ELF-1 (cell line): ENCODE measurements at places on chromosomes 6 and 20.

DNA sequence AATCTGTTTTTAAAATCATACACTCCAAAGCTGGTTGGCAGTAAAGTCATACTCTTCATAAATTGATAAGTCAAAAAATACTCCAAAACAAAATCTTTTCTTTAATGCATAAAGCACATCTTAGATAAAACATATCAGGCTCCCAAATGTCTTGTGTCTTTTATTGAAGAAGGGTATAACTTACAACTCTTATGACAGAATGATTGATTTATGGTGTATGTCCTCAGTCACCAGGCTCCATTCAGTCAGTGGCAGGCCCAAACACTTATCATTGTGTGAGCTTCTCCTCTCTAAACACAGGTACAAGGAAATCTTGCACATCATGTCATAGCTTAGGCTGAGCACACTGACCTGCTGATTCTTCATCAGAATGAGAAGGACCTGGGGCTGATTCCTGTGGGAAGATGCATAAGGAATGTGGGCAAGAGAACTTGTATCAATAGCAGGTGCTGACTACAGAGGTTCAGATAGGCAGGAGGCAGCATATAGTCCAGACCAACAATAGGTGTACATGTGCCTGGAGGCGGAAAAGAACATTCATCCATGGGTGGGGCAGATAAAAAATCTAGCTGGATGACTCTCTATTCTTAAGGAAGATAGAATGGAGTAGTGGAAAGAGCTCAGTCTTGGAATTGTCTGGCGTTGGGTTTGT is 1.9 kb downstream of the CALHM5 start:
- DNase-seq: no peak

GRCh38 chr20:1430004-1430451 is 36.6 kb downstream of the NSFL1C start:
- DNase-seq: no peak

- DNase-seq: no peak
Observed at GRCh38 chr20:41507851-41508250, 110.3 kb downstream of the CHD6 start.

DNA sequence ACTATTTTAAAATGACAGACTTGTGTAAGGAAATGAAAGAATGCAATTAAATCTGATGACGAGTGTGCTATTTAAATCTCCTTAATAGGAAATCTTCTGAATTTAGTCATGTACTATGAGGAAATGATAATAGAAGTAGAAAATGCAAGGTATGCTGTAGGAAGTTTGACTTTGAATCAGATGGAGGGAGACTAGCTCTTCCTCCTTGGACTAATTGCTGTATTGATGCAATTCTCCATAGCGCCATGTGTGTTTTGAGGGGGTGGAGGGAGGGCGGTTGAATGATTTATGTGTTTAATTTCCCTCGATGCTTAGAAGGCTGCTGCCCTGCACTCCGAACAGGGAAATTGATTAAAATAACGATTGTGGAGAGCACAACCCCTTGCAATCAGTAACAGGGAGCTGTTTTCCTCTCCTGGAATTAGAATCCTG is 214.4 kb upstream of the PRND start:
- DNase-seq: no peak

- DNase-seq: no peak
Observed at GRCh38 chr20:5197270-5197827, 70.5 kb downstream of the CDS2 start.

GRCh38 chr6:12288211-12288618 is 1.9 kb upstream of the EDN1 start:
- DNase-seq: no peak
